Activated T-cell treated with anti-CD3 and anti-CD28 coated beads, Interleukin-2, amount 50 U/mL, for 1 hour (primary cell): ENCODE measurements at places on chromosomes 13 and 19.
A peak's percentile ranks its signal among the peaks of the same experiment; 100 is the strongest.

DNA sequence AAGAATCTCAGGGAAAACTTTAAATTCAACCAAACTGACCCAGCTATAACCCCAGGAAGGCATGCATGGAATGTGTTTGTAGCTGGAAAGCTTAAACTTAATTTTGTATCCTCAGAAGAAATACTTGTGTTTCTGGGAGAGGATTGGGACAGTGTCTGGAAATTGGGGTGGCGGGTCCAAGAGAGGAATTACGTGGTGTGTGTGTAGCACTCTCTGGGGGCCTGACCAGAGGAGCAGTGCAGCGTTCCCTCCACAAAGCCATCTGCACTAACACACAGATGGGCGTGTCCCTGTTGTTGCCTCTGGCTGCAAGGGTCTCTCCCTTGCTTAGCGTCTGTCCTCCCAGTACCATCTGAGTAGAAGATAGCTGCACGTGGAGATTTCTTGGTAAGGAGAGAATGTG, 6.4 kb downstream of the GARRE1 start:
- DNase-seq = no peak

DNA sequence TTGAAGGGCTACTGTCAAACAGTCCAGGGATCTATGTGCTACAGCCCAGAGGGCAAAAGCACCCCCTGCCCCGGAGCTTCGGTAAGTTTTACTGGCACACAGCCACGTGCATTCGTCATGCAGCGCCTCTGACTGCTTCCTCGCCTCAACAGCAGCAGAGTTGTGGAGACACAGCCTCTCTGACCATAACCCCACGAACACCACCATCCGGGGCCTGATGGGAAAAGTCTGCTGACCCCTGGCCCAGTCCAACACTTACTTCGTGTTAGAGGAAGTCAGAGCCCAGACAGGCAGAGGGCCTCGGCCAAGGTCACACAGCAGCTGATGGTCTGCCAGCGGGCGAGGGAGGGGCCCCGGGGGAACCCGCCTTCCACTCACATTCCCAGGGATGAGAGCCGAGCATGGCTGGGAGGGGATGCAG, 5.1 kb downstream of the CBARP start:
- DNase-seq = no peak

DNA sequence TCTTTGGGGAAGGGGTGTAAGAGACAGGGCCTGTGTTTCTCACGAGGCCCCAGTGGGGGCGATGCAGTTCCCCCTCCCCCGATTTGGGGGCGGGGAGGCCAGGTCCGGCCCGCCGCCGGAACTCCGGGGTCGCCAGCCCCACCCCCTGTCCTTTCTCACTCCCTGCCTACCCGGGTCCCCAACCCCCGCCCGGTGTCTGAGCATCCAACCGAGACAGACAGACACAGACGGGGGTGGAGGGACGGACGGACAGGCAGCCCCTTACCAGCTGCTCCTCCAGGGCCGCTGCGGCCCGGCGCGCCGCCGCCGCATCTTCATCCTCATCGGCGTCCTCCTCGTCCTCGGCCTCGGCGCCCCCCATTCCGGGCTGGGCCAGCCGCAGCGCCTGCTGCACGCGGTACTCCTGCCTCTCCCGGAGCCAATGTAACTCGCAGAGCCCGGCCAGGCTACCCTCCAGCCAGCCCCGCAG, 397 bp downstream of the DACT3 start:
- peak; percentile 34 for DNase-seq

DNA sequence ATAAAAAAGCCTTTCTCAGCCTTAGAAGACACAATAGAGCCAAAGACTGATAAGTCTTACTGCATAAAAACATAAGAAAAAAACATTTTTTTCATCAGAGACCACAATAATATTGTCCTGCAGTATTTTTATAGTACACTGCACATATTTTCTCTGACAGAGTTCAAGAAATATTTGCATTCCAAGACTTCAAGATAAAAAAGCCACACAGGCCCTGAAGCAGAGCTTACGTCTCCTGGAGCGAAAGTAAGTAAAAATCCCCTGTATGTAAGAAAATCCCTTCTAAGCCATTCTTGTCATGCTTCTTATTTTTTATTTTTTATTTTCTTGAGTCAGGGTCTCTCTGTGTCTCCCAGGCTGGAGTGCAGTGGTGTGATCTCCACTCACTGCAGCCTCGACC, 755.9 kb downstream of the LIG4 start:
- no peak for DNase-seq

DNA sequence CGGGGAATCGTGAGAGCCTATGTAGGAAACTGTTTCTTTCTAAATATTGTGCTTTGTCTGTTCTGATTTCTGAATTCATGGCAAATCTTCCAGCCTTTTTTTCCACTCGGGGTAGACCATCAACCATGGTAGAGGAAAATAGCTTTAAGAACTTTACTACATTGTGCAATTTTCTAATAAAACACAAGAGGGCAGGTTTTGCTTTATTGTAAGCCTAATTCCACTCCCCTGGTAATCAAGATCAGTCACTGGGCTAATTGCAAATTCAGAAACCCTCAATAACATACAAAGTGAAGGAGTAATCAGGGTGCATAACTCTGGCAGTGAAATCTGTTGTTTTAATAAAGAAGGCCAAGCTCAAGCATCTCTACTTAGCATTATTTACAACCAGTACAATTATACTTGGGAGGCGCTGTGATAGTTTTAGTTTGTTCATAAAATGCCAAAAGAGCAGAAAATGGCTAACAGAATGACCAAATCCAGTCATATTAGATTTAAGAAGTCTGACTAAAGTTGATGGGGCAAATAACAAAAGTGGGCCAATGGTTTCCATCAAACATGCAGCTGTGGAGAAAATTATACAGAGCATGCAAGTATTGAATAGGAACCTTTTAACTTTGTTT, 43.8 kb downstream of the DCT start:
- no peak for DNase-seq

- DNase-seq = no peak
These were observed 47.5 kb downstream of the NFIC start for GRCh38 chr19:3413796-3414327.

DNA sequence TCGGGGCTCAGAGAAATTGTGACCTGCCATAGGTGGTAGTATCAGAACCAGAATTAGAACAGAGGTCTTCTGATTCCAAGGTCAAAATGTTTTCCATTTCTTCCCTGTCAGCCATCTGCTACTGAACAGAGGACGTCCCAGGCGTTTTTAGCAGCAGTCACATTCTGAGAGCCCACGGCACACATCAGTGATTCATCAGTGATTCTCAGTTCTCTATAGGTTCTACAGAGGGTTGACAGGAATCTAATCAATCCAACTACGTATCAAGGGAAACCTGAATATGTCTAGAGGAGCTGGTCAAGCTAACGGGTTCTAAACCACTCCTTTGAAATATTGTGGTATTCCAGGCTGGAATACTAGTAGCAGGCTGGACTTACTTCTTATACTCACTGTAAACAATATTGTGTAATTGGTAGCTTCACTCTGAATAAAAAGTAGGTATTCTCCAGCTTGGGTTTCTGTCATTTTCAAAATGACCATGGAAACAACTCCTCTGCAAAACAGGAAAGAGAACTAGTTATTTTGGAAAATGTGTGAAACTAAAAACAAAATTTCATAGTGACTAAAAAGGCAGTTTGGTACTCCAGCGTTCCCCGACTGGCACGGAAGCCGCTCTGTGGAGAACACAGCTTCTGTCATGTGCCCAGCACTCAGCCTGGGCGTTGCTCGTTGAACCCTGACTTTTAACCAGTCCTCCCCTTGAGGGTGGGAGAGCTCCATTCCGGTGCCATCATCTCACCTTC, 43.2 kb downstream of the FLT3 start:
- no peak for DNase-seq

GRCh38 chr13:75657111-75657510, 21.0 kb downstream of the LMO7 start:
- DNase-seq = no peak

- no peak for DNase-seq
These were observed 4.3 kb downstream of the OR7A5 start for GRCh38 chr19:14830702-14831101.
